ENCODE measurements at places on chromosomes 5 and 9.

GRCh38 chr5:603081-603998, 8.8 kb upstream of the CEP72 start:
- no peak for DNase-seq

GRCh38 chr5:174725991-174726601, 1.7 kb downstream of the MSX2 start:
- no peak for DNase-seq

- no peak for DNase-seq
Measured at GRCh38 chr5:68227532-68228160, 12.1 kb downstream of the PIK3R1 start.

- no peak for DNase-seq
Measured at GRCh38 chr9:78620303-78620702, 323.4 kb downstream of the PSAT1 start.

- DNase-seq: no peak
Measured at GRCh38 chr9:112689161-112689740, 28.7 kb downstream of the INIP start.

DNA sequence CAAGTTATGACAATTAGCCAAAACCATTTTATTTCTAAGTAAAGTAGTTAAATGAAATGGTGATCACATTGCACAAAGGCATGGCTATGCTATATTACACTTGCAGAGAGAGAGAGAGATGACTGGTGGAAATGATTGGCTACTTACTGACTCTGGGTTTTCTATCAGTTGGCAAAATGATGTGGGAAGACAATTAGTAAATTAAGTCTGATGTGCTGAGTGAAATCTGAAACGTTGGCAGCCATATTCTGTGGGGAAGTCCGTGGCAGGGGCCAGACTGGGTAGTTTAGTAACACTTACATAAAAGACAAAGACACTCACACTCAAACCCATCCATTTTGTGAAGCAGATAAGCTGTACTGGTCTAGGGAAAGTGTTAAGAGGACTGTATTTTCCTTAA, 61.6 kb downstream of the ANXA1 start:
- no peak for DNase-seq

DNA sequence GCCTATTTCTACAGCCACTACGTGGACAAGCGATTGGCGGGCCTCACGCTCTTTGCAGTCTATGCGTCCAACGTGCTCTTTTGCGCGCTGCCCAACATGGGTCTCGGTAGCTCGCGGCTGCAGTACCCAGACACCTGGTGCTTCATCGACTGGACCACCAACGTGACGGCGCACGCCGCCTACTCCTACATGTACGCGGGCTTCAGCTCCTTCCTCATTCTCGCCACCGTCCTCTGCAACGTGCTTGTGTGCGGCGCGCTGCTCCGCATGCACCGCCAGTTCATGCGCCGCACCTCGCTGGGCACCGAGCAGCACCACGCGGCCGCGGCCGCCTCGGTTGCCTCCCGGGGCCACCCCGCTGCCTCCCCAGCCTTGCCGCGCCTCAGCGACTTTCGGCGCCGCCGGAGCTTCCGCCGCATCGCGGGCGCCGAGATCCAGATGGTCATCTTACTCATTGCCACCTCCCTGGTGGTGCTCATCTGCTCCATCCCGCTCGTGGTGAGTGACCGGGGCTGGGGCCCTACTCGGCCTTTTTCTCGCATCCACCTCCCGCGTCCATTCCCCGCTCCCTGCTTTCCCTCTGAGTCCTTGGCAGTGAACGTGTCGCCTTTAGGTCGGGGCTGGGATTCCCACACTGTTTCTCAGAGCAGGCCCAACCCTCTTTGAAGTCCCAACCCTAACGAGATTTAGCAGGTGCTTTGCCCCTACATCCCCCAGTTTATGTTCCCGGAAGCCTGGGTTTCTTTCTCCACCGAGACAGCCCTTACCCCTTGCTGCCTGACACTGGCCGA, 1.8 kb downstream of the PTGER4 start:
- no peak for DNase-seq

Measured in NCI-H187 (cell line).